ENCODE measurements at places on chromosomes 7 and 10. TPM values are rescaled to one million over a fixed set of nuclear protein-coding genes. Genes with fewer than 3 reads are reported as not detected.

The SPDYE1 gene
- not detected for total RNA-seq

The AKR1C4 gene
- not detected for total RNA-seq

The ATG9B gene
- 0.20 TPM for total RNA-seq

The ENKUR gene
- not detected for total RNA-seq

The DNAJB6 gene
- 58.6 TPM for total RNA-seq

The FOXI2 gene
- not detected for total RNA-seq

The CHN2 gene
- total RNA-seq = 0.78 TPM

The C10orf62 gene
- not detected for total RNA-seq

The DOCK4 gene
- total RNA-seq = 8.1 TPM

The MAT1A gene
- not detected for total RNA-seq

The DIP2C gene
- total RNA-seq = 12.5 TPM

The THSD7A gene
- total RNA-seq = under 0.01 TPM

The INTS15 gene
- total RNA-seq = 9.6 TPM
